ENCODE measurements at places on chromosomes 5 and 9. TPM values are rescaled to one million over a fixed set of nuclear protein-coding genes. Genes with fewer than 3 reads are reported as not detected.

Gene MCIDAS
- 0.15 TPM for polyA plus RNA-seq

DNA sequence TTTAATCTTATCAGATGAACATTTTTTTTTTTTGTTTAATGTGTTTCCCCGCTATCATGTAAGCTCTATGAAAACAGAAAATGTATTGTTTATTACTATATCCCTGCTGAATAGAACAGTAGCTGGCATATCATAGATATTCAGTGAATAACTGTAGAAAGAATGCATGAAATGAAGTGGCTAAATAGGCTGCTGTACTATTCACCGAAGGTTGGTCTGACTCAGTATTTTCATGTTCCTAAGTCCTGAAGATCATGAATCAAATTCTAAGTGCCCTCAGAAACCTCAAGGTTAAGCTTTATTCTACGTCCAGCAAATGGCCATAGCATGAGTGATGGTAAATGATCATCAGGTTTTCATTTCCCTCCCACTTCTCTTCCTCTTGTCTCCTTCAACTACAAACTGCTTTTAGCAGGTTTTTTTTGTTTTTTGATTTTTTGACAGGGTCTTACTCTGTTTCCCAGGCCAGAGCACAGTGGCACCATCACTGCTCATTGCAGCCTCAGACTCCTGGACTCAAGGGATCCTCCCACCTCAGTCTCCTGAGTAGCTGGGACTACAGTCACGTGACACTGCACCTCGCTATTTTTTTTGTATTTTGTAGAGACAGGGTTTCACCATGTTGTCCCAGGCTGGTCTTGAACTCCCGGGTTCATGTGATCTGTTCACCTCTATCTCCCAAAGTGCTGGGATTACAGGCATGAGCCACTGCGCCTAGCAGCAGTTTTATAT, 19.1 kb upstream of the ZFAND5 start:
- DNase-seq, result no peak

- no peak for DNase-seq
These were observed 1610.7 kb upstream of the C9orf72 start for GRCh38 chr9:29183971-29184370.

Gene CENPK
- 13.3 TPM for polyA plus RNA-seq

GRCh38 chr5:43563321-43563720, 6.4 kb upstream of the PAIP1 start:
- no peak for DNase-seq

Gene TRIM36
- 8.5 TPM for polyA plus RNA-seq

Gene AIF1L
- 68.2 TPM for polyA plus RNA-seq

GRCh38 chr5:159773062-159773924, 143.0 kb upstream of the ADRA1B start:
- no peak for DNase-seq

DNA sequence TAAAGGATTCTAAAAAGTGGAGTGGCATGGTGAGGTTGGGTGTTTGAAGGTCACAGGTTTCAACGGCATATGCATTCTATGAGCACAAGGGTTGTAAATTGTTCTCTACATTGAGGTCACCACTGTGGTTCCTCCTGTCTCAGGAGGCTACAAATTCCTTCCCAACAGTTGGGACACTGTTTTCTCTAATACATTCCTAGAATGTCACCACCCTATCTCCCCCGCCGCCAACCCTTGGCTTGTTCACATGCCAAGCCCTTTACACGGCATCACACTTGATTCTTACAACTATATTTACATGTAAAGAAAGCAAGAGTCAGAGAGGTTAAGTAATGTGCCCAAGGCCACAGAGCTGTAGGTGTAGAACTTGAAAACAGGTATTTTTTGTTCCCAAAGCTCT, 315.1 kb downstream of the RAB3C start:
- DNase-seq, result no peak

DNA sequence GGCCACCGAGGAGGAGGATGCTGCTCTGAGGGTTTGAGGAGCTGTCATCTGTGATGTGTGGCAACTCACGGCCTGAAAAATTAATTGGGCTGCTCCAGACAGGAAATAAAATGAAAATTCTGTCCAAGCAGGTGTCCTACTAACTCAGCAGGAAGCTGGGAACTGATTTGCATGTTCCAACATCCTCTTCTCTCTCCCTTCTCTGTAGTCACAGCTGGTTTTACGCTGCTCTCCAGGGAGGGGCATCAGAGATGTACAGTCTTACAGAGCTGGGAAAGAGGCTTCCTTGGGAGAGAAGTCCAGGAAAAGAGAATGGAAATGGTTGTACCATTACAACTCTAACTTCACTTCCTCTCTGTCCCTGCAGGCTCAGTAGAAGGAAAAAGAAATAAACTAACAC, 24.2 kb upstream of the SIL1 start:
- DNase-seq, result no peak

- DNase-seq, result no peak
These were observed 8.4 kb downstream of the LHX3 start for GRCh38 chr9:136196404-136197083.

Gene MAMDC4
- 3.1 TPM for polyA plus RNA-seq

GRCh38 chr5:113520429-113520828, 6.9 kb downstream of the YTHDC2 start:
- no peak for DNase-seq

- no peak for DNase-seq
These were observed 2.1 kb downstream of the POLK start for GRCh38 chr5:75513841-75514240.

GRCh38 chr5:158435161-158435616, 576.2 kb upstream of the CLINT1 start:
- no peak for DNase-seq

Gene SLCO6A1
- polyA plus RNA-seq, result not detected

GRCh38 chr5:78221964-78222451, 72.5 kb downstream of the AP3B1 start:
- DNase-seq, result no peak

Gene CLIC3
- 0.33 TPM for polyA plus RNA-seq

DNA sequence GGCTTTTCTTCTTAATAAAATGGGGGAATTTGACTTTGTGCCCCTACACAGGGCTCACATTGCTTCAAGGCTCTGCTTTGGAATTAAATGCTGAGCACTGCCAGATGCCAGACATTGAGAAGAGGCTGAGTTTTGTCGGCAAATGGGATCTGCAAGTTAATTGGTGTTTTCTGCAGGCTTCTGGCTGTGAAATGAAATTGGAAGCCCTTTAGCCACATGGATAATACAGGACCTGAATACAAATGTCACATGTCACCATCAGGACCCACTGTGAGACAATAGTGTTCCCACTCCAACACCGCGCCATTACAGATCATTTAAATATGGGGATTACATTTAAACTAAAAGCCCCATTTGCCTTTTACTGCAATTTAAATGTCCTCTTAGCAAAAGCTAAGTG, 164.4 kb downstream of the ZSWIM6 start:
- DNase-seq, result no peak

DNA sequence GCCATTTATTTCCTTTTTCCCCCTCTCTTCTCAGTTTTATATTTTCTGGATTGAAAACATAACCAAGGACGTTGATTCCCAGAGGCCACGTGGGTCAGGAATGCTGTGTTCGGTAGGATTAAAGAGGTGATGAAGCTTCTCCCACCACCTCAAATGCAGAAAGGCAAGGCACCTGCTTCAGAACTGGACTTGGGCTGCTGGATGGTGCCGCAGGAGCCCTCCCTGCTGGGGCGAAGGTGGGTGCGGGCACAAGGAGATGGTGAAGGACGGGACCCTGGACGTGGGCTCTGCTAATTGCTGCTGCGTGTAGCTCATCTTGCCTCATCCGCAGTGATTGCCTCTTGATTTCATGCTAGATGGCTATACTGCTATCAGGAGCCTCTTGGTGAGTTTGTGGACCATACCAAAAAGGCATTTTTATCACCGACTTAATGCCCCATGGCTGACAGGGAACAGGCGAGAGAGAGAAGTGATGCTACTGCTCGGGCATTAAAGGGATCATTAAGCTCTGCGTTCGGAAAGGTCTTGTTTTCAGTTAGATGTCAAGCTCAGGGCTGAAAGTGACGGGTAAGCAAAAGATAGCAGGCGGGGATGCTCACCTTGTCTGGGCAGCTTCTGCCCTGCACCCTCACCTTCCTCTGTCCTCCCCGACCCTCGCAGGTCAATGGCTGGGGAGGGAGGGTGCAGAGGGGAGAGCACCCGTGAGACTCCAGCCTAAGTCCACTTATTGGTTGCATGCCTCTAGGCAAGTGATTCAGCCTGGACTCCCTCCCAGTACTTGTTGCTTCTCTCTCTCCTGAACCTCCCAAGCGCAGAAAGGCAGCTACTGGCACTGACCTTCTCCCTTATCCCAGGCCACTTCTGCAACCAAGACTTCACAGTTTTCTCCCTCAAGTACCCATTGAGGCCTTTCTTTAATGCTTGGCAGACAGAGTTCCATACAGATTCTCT, 71.6 kb upstream of the FSTL4 start:
- no peak for DNase-seq

DNA sequence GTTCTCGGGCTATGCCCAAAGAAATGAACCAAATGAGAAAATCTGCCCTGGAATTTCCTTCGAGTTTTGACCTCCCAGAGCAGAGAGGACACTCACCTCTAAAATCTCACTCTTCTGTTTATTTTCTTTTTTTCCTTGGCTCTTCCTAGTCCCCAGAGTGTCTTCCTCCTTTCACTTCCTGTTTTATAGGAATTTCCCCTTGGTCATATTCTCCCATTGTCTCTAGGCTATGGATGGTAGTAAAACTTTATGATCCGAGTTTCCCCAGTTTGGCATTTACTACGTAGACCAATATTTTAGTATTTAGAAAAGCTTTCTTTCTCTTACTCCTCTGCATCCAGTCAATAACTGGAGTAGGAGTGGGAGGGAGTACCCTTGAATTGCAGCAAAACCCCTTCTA, 354.5 kb upstream of the ZNF608 start:
- DNase-seq, result no peak

DNA sequence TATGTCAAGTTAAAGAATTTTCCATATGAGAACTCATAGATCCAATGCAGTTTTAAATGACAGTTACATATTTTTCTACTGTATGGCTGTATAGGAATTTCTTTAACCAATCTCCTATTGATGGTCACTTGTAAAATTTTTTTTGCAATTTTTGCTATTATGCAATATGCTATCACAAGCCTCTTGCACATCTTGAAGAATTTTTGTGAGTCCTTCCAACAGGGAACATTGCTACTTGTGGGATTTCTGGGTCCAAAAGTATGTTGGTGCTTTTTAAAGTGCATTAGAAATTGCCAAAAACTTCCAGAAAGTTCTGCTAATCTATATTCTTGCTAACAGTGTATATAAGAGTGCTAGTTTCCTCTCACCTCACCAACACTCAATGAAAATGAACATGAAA, 65.1 kb downstream of the NPR3 start:
- DNase-seq, result no peak

Gene GPX3
- 61.8 TPM for polyA plus RNA-seq

Gene FOXI1
- not detected for polyA plus RNA-seq

GRCh38 chr5:60323596-60323995, 376.4 kb downstream of the DEPDC1B start:
- DNase-seq, result peak; percentile 15

GRCh38 chr5:132883261-132883834, 9.9 kb downstream of the LEAP2 start:
- DNase-seq, result no peak

Measured in H1 (cell line).